ENCODE measurements at places on chromosomes 16 and 17. TPM values are rescaled to one million over a fixed set of nuclear protein-coding genes. Genes with fewer than 3 reads are reported as not detected.

The HOXB6 gene
- total RNA-seq: 8.9 TPM

GRCh38 chr16:17770104-17770503 is 299.3 kb upstream of the XYLT1 start:
- DNase-seq: no peak

The CARD14 gene
- not detected for total RNA-seq

DNA sequence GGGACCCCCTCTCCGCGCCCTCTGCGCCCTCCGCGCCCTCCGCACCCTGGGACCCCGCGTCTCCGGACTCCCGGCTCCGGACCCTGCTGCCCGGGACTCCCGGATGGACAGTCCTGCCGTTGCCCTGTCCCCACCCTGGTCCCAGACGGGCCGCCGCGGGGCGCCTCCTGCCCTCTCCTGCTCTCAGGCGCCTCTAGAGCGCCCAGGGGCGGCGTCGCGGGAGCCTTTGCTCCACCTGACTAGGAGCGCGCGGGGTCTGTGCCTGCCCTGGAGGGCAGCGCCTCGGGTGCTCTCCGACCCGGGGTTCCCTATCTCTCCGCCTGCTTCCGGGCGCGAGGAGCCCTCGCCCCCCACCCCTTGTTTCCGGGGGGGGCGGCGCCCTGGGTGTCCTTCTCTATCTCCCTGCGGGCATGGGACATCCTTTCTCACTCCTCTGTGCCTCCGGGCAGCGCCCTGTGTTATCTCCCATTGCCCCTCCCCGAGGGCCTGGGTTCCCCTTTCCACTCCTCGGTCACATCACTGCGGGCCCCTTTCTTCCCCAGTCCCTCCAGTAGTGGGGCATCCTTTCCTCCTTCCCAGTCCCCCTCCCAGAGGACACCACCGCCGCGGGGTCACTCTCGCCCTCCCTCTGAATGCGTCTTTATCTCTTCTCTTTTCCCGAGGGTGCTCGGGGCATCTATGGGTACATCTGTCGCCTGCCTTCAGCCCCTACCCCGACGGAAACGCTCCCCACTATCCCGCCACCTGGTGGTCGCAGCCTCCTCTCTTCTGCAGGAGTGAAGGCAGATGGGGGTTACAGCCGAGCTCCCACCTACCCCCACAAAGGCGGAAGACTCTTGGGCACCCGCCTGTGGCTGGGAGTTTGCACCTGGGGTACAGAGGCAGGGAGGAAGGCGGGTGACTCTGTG is 875 bp downstream of the PRKCB start:
- no peak for DNase-seq

The SPNS2 gene
- 18.6 TPM for total RNA-seq

The PHOSPHO1 gene
- total RNA-seq: 1.8 TPM

- no peak for DNase-seq
These were observed 49.9 kb upstream of the WSB1 start for GRCh38 chr17:27244011-27244410.

The CDH13 gene
- total RNA-seq: 18.3 TPM

GRCh38 chr17:3865176-3865575 is 19.1 kb upstream of the NCBP3 start:
- DNase-seq: no peak

The KRTAP2-3 gene
- total RNA-seq: not detected

- no peak for DNase-seq
These were observed 55.2 kb downstream of the ARSG start for GRCh38 chr17:68346448-68346847.

- DNase-seq: no peak
These were observed 230.4 kb downstream of the PARN start for GRCh38 chr16:14399378-14400284.

- DNase-seq: peak; percentile 95
These were observed at the start of gene ZFP3 for GRCh38 chr17:5078106-5079028. ZFP3 (plus strand) TSS chr17:5078467; CDS start chr17:5091505, 13,038 bp downstream.

GRCh38 chr17:45948498-45948880 is 50.6 kb upstream of the STH start:
- DNase-seq: no peak

DNA sequence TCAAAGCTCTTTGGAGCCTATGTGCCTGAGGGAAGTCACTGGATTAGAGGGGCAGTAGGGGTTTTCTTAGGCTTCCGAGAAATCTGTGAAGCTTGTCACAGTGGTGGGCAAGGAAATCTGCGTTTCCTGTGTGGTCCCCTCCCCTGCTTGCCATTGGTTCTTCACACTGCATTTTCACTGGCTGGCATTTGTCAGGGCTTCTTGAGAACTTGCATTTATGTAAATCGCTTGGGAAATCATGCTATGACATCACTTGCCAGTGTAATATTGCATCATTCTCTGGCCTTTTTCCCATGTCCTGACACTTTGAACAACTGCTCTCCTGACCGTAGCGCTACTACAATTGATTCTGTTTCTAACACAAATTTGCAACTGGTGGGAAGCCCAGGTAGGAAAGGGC is 1.8 kb downstream of the CACNG3 start:
- no peak for DNase-seq

GRCh38 chr17:77476931-77477805 is 336.4 kb downstream of the SEC14L1 start:
- no peak for DNase-seq

GRCh38 chr16:24302636-24303035 is 46.5 kb downstream of the CACNG3 start:
- no peak for DNase-seq

Measured in mesenteric fat pad (tissue), 1 donor.